ENCODE measurements at places on chromosomes 16 and 17.

GRCh38 chr17:32160526-32160925 is 18.2 kb downstream of the RHOT1 start:
- DNase-seq = no peak

DNA sequence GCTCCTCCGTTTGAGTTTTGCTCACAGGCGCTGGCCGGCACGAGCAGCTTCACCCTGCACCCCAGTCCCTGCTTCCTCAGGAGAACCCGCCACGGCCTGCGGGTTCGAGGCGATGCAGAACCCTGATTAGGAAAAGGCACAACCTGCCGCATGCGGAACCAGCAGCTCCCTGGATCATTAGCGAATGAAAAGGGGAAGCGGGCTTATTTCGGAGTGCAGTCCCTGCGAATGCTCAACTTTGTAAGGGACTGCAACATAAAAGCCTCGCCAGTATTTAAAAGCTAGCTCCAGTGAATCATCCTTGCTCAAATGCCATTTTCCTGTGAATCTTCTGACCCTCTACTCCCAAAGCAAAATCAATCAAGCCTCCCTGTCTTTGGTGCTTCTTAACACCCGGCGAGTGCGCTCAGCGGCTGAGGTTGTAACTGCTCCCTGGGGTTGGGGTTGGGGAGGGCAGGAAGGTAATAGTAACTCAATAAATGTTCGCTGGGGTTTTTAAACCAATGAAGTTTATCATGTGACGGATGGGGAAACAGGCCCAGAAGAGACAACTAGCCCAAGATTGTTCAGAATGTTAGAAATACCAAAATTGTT is 678 bp upstream of the AKAP10 start:
- DNase-seq = no peak

DNA sequence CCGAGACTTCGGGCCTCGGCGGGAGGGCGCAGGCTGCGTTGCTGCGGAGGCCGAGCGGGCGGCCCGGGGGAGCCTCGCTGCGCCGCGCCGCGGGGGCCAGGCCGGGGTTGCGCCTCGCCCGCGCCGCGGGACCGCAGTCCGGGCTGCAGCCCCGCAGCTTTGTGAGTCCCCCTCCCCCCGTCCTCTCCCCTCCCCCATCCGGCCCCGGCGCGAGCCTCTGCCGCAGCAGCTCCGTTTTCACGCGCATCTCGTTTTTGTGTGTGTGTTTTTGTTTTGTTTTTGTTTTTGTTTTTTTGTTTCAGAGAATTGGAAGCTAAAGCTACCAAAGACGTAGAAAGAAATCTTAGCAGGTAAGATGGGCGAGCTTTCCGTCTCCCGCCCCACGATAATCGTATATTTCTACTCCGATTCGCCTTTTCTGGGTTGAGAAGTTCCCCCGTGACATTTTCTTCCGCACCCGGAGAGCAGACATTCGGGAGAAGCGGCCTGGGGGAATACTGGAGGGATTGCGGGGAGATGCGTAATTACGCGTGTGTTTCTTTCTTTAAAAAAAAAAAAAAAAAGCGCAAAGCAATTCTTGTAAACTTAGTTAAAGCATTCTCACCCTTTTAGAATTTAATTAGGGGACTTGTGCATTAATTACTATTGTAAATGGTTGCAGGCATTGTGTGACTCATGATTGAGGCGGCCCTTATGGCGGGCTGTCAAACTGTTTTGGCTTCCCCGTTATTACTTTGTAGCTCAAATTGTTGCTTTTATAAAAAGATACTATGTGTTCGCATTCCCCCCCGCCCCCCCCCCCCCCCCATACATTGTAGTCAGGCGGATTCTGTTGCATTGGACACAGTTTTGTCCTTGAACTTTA is 732 bp downstream of the TNRC6A start:
- no peak for DNase-seq

DNA sequence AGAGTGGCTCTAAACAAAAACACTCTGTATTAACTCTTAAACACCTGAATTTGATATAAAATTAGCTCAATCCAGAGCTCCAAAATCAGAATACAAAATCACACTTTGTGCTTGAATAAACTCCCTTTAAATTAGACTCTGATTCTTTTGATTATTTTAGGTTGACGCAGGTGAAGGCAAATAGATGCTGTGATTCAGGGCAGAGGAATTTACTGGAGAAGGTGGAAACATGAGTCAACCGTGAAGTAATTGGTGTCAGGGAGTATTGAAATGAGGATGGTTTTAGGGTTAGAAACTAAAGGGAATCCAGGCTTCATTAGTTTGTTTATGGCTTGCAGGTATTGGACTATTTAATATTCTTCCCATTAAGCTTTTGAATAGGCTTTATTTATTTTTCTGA is 37.1 kb upstream of the TEKT1 start:
- no peak for DNase-seq

GRCh38 chr16:25785361-25785760 is 93.6 kb downstream of the HS3ST4 start:
- no peak for DNase-seq

DNA sequence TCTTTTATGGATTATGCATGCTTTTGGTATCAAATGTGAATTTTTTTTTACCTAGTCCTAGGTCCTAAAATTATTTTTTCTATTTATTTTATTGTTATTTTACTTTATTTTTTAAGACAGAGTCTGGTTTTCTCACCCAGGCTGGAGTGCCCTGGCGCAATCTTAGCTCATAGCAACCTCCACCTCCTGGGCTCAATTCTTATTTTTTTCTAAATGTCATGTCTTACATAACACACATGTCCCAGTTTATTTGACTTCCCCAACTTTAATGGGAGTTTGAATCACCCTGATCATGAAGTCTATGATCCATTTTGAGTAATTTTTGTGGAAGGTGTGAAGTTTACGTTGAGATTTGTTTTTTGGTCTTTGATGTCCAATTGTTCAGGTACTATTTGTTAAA is 3.3 kb upstream of the CCL18 start:
- no peak for DNase-seq

GRCh38 chr16:86292171-86292775 is 218.1 kb upstream of the FOXF1 start:
- DNase-seq = no peak

- DNase-seq = no peak
Observed at GRCh38 chr17:9021158-9021991, at the start of gene NTN1. NTN1 (plus strand) TSS chr17:9021510; CDS start chr17:9022374, 864 bp downstream.

GRCh38 chr16:86122681-86123342 is 223.8 kb downstream of the IRF8 start:
- no peak for DNase-seq

DNA sequence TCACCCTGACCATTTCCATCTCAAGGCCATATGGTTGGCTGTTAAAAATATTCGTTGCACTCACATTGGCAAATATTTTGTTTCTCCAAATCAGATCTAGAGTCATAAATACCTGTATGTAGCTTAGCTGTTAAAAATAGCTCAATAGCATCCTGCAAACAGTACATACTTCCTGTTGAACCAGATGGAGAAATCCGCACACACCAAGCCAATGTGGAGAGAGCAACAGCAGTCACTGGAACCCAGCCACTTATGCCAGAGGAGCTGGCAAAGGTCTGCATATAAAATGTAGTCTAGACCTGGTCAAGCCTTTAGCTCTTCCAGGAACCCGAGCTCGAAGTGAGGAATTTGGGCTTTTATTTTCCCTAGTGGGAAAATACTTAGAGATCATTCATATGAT is 146.4 kb upstream of the KCNJ16 start:
- DNase-seq = no peak

GRCh38 chr16:66211651-66212050 is 154.8 kb upstream of the CDH5 start:
- DNase-seq = no peak

GRCh38 chr17:43372273-43372911 is 26.4 kb upstream of the ARL4D start:
- no peak for DNase-seq

GRCh38 chr16:75222271-75222783 is 3.5 kb downstream of the CTRB1 start:
- DNase-seq = no peak

- DNase-seq = no peak
Observed at GRCh38 chr17:80716986-80717719, 172.5 kb downstream of the RPTOR start.

DNA sequence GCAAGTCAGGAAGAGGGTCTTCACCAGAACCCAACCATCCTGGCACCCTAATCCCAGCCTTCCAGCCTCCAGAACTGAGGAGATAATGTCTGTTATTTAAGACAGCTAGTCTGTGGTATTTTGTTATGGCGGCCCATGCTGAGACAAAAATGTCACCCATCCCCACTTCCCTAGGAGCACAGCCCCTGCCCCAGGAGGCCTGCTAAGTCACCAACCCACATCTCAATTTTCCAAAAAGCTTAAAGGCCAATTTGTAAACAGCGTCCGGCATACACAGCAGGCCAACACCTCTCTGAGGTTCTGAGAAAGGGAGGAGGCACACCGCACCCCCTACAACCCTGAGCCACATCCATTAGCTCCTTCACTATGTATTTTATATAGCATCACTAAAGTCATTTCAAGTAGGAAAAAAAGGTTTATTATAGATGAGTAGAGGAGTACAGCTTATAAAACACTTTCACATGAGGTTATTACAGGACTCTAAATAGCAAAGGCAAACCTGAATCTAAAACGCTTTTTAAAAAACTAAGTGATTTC is 6.9 kb downstream of the TMEM170A start:
- no peak for DNase-seq

DNA sequence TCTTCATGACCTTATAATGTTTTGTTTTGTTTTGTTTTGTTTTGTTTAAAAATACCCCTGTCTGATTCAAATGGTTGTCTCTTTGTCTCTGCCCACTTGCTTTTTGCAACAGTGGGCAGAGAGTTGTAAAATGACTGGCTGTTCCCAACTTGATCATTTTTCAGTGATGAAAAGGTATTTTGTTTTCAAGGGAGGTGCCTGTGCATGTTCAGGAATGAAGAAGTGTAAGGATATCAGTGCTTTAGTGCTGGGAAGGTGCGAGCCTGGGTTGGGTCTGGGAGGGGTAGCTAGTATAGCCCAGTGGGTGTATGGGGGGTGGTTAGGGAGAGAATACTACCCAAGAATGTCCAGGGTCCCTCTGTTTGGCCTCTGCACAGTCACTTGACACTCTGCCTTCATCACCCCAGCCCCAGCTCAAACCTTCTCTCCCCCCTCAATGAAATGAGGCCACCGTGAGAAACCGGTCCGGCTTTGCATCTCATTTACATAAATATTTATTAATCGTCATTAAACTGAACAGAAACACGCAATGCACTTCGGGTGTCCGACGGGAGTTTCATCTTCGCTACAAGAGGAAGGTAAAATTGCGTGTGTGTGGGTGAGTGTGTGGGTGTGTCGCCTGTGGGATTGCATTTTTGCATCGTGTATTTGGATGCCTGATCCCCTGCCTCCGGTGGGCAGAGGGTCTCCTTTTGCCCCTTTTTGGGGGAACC is 4.3 kb downstream of the NEUROD2 start:
- DNase-seq = no peak

DNA sequence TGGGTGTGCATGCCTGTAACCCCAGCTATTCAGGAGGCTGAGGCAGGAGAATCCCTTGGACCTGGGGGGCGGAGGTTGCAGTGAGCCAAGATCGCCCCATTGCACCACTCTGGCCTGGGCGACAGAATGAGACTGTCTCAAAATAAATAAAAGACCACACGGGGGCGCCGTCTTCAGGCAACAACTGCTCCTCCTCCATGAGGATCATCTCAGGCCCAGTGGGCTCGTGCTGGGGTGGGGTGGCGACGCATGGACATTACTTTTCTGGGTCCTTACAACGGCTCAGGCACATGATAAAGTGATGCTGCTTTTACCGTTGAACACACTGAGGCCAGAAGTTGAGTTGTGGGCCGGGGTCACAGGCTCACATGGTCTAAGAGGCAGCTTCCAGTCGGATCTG is 56.2 kb downstream of the PRMT7 start:
- DNase-seq = no peak

DNA sequence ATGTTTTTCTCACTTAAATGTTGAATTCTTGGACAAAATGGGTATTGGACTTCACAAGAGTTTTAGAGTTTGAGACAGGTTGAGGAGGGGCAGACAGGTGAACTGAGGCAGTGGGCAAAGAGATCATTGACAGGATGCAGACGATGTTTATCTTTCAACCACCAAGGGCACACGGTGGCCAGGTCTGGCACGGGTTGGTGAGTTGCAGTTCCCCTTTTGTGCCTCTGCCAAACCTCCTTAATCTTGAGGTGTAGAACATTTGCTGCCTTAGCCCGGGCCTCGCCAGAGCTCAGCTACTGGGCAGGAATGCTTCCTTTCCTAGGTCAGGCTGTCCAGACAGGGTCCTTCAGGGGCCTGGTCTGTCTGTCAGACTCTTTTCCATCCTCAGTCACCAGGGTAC is 567.4 kb upstream of the SOX9 start:
- DNase-seq = no peak

GRCh38 chr17:42055027-42055426 is 4.6 kb upstream of the C17orf113 start:
- no peak for DNase-seq

- DNase-seq = no peak
Observed at GRCh38 chr16:22687031-22687530, 126.9 kb upstream of the HS3ST2 start.

DNA sequence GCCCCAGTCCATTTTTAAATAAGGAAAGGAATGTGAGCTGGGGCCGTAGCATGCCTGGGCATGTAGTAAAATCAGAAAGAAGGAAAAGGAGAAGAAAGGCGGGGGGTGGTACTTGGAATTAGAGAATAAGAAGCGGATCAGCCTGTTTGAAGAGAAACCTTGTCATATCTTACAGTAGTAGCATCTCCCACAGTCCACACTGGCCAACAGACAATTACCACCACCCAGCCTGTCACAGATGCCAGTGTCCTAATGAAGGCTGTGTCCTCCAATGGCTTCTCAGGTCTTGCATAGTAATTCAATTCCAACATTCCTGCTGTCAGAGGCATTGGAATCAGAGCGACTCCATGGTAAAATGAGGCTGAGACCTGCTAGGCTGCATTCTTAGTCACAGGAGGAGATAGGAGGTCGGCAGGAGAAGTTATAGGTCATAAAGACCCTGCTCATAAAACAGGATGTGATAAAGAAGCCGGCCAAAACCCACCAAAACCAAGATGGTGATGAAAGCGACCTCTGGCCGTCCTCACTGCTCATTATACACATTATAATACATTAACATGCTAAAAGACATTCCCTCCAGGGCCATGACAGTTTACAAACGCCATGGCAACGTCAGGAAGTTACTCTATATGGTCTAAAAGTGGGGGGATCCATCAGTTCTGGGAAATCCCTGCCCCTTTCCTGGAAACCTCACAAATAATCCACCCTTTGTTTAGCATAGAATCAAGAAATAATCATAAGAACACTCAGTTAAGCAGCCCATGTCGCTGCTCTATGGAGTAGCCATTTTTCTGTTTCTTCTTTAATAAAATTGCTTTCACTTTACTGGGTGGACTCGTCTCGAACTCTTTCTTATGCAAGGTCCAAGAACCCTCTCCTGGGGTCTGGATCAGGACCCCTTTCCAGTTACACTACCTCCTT is 9.6 kb upstream of the AKAP10 start:
- DNase-seq = no peak

All from activated CD8-positive, alpha-beta memory T cell treated with anti-CD3 and anti-CD28 coated beads for 48 hours (primary cell).